Stimulated activated CD4-positive, alpha-beta T cell treated with anti-CD3 and anti-CD28 coated beads, Interleukin-4, amount 100 ng/mL, for 24 hours (primary cell): ENCODE measurements at places on chromosomes 6 and 20.

DNA sequence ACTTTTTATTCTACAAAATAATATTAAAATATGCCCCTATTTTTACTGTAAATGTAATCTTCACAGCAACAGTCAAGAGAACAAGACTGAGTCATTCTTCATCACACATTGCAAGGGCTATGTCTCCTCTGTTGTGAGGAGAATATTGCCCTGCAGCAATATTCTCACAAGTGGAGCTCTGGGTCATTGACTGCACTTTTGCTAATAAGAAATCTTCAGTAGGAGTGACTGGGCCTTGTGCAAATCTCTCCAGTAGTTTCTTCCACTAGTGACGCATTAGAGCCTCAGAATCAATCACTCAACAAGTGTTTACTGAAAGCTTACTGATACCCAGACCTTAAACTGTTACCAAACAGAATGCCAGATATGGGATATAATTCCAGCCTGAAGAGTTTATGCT lies 49.1 kb downstream of the LAMA2 start:
- DNase-seq: no peak

DNA sequence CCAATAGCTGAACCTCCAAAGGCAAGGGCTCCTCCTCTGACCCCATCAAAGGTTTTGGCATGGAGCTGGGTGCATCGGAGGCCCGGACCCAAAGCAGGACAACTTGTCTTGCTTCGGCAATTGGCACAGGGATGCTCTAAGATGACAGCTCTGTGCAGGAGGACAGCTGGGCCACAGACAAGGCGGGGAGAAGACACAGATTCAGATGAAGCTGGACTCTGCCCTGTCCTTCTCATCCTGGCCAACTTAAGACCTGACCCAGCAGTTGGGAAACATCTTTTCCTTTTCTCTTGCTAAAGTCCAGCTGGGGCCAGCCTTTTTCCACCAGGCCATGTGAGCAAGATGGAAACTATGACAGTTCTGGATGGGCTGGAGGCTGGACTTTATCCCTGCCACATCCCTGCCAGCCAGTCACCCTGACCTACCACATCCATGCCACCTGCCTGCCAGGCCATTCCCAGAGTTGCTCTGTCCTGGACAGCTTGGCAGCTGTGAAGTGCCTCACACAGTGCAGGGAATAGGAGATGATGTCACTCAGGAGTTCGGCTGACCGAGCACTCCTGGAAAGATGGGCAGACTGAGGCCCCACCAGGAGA lies 12.7 kb upstream of the PSMF1 start:
- no peak for DNase-seq

DNA sequence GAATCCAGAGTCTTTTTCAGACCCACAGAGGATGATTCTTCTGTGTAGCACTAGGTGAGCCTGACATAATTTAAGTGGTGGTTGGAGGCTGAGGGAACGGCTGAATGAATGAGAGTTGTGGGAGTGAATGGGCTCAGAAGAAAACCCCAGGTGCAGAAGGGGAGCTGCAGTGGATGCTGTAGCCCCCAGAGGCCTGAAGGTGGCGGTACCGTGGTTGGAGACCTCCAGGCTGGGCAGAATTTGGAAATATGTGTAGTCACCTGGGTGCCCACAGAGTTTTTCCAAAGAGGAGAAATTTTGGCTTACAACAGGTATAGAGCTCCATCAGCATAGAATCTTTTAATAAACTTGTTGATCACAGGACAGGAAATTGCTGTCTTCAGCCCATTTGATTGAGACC lies 6.5 kb upstream of the RAET1G start:
- DNase-seq: no peak

GRCh38 chr6:149905911-149906371 lies 8.0 kb upstream of the RAET1E start:
- no peak for DNase-seq

DNA sequence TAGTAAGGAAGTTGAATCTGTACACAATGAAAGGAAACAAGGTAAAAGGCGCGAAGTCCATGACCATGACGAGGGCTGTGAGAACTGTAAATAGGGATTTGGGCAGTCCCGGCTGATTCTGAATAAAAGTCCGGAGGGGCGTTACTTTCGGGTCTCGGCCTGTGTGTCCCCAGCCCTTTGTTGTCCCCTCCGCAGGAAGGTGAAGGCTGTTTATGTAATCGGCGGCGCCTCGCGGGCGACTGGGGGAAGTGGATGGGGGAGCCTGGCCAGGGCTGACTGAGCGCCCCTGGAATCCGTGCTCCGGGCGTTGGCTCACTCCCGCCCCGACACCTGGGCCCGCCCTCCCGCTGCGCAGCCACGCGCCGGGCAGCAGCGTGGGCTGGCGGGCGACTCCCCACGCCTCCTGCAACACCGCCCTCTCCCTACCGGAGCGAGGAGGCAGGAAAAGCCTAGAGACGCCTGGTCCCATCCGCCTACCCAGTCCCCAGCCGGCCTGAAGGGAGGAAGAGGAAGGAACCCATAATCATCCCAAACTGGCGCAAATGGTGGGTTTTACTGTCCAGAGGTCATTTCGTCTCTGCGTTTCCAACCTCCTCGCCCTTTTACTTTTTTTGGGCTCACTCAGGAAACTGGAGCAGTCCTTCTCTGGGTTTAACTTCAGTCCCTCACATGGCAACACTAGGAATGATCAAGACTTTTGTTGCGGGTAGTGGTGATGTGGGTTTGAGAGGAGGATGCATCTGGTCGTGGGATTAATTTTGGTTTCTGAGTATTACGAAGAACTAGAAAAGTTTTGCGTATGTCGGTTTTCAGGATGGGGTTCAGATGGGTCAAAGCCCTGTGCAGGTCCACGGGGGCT lies 12.1 kb downstream of the TRIM31 start:
- DNase-seq: peak; percentile 11

DNA sequence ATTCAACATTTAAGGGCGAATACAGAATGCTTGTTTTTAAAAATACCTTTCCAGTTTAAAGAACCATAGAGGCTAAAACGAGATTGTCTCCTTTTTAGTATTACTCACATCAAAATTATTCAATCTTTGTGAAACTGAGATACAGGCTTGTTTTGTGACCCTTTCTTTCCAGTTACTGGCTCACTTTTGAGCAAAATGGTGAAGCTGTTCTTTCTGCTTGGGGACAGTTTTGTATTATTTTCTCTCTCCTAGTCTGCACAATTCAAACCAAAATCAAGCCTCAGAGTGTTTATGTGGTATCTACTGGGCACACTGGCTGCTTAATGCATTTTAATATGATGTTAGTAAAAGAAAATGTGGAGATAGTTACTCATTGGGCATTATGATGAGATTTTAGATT lies 36.5 kb downstream of the HIVEP1 start:
- no peak for DNase-seq
